Effector CD4-positive, alpha-beta T cell (primary cell): ENCODE measurements at places on chromosomes 16 and 17.

- no peak for DNase-seq
Observed at GRCh38 chr16:54066451-54067105, 220.0 kb downstream of the IRX3 start.

- DNase-seq = no peak
Observed at GRCh38 chr17:7552621-7553051, 3.8 kb downstream of the TNFSF12 start.

GRCh38 chr17:58680038-58680369 lies 11.8 kb downstream of the TEX14 start:
- no peak for DNase-seq

DNA sequence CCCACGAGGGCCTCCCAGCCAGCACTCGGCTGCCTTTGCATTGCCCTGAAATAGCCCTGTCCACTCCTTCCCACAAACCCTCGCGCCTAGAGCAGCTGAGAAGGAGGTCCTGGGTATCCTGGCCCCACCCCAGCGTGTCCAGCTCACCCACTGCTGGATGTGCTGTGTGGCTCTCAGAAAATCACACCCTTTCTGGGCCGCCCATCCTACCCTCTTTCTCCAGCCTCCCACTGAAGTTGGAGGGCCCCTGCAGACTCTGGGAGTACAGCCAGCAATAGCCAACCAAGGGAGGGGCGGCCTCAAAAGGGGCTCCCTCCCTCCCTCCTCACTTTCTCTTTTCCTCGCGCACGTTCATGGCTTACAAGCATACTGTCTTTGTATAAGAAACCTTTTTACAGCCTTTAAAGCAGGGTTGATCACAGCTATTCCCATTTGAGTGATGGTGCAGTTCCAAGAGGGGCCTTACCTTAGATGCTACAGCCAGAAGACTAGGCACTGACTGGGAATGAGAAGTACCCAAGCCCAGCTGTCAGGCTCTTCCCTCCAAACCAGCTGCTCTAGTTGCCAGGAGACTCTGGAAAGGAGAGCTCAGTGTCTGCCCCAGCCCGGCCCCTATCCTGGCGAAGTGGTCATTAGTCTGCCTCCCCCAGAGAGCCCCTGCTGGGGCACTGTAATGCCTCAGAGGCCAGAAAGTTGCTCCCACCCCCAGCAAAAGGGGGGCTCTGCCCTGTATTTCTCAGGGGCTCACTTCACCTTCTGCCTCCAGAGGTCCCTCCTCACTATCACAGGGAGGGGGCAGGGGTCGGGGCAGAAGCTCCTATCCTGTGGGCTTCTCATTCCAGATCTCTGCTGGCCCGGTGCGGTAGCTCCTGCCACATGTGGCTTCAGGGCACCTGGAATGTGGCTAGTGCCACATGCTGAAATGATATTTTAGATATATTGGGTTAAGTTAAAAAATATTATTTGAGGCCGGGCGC lies 38.1 kb downstream of the DCAKD start:
- no peak for DNase-seq

GRCh38 chr16:48542020-48542473 lies 67.9 kb downstream of the N4BP1 start:
- DNase-seq = no peak

- no peak for DNase-seq
Observed at GRCh38 chr17:46991617-46992016, 12.6 kb upstream of the RPRML start.

DNA sequence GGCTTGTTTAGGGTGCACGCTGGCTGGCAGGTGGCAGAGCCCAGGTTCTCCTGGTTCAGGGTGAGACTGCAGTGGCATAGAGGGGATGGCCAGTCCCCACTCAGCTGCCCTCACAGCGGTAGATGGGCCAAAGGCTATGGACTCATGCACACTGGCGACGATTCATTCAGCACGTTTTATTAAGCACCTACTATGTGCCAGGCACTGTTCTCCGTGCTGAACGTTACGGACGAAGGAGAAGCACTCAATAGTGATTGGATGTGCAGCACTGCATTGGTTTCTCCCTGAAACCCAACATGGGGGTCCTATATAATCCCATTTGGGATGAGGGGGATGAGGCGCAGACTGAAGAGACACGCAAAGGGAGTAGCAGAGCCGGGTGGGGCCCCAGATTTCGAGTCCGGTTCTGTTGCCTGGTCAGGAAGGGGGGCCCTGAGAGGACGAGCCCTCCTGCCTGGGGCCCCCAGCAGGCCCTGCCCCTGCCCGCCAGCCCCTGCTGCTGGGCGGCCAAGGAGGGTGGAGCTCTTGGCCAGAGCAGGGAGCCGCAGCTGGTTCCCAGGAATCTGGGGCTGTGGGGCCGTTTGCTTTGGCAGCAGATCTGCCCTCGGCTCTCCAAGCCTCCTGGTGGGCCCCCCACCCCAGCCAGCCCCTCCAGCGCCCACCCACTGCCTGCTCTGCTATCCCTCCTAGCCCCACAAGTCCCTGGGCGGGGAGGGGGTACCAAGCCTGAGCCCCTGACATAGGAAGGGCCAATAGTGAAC lies 8.8 kb downstream of the GLIS2 start:
- no peak for DNase-seq

GRCh38 chr17:71033336-71033735 lies 864.0 kb downstream of the KCNJ2 start:
- no peak for DNase-seq

DNA sequence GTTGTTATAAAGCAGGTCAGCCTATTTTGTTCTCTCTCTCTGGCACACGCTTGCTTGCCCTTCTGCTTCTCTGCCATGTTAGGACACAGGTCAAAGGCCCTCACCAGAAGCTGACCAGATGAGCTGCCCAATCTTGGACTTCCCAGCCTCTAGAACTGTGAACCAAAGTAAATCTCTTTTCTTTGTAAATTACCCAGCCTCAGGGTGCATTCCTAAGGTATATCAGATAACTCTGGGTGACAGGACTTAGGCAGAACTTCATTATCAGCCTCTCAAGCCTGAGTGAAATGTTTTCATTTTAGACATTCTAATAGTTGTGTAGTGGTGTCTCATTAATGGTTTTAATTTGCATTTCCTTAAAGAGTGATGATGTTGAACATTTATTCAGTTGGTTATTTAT lies 124.3 kb downstream of the CDRT15L2 start:
- DNase-seq = no peak

GRCh38 chr17:29038085-29038795 lies 4.7 kb upstream of the PIPOX start:
- no peak for DNase-seq

DNA sequence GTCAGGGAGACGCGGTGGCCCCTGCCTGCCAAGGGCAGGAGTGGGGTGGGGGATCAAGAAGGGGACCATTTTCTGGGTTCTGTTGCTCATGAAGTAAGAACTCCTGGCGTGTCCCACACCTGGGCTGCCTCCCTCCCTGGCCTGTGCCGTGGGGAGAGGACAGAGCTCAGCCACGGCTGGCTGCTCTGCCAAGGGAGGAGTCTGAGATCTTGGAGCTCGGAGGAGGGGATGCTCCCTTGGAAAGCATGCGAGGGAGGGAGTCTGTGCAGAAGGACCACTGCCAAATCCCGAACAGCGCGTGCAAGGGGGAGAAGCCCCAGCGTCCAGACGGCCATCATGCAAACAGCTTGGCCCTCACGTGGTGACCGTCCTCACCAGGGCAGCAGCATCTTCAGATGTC lies 64.2 kb upstream of the ZNF469 start:
- DNase-seq = no peak

- no peak for DNase-seq
Observed at GRCh38 chr17:6479622-6480302, 35.5 kb downstream of the PIMREG start.
